A549 treated with ZK216348 at 1 μM for 4 hours (cell line): ENCODE measurements at places on chromosomes 16 and 17. TPM values are rescaled to one million over a fixed set of nuclear protein-coding genes. Genes with fewer than 3 reads are reported as not detected.

Gene LMF1
- 4.8 to 12.8 TPM (median 8.8 TPM) in 5 replicates for total RNA-seq

Gene SMPD3
- total RNA-seq, result 0.08 to 0.33 TPM (median 0.15 TPM) in 5 replicates

Gene C16orf92
- total RNA-seq, result not detected in 5 replicates

Gene SSTR5
- total RNA-seq, result 0.20 to 0.57 TPM (median 0.53 TPM) in 5 replicates

Gene CHMP1A
- total RNA-seq, result 69.7 to 101 TPM (median 95.5 TPM) in 5 replicates

Gene TBC1D26
- total RNA-seq, result not detected in 5 replicates

Gene KRT24
- not detected in 5 replicates for total RNA-seq

Gene GRIN2C
- total RNA-seq, result 0.21 to 0.52 TPM (median 0.27 TPM) in 5 replicates

Gene WNT3
- total RNA-seq, result 3.8 to 5.2 TPM (median 4.8 TPM) in 5 replicates

Gene ADORA2B
- 8.6 to 16.1 TPM (median 14.2 TPM) in 5 replicates for total RNA-seq

Gene SLC47A1
- 21.0 to 24.5 TPM (median 22.7 TPM) in 5 replicates for total RNA-seq

Gene KRT16
- 0.38 to 1.2 TPM (median 0.89 TPM) in 5 replicates for total RNA-seq

Gene SALL1
- total RNA-seq, result 0.07 to 0.58 TPM (median 0.51 TPM) in 5 replicates
